ENCODE measurements at places on chromosomes 16 and 17.

GRCh38 chr16:14545346-14545884 is 84.6 kb downstream of the PARN start:
- DNase-seq: no peak

DNA sequence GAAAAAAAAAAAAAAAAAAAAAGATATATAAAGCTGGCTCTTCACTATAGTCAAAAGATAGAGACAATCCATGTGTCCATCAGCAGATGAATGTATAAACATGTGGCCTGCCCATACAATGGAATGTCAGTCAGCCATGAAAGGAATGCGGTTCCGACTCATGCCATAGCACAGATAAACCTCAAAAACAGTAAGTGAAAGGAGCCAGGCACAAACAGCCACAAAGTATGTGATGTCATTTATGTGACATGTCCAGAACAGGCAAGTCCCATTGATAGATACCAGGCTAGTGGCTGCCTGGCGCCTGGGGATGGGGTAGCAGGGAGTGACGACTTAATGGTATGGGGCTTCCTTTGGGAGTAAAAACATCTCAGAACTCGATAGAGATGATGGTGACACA is 155.7 kb downstream of the CMIP start:
- no peak for DNase-seq

DNA sequence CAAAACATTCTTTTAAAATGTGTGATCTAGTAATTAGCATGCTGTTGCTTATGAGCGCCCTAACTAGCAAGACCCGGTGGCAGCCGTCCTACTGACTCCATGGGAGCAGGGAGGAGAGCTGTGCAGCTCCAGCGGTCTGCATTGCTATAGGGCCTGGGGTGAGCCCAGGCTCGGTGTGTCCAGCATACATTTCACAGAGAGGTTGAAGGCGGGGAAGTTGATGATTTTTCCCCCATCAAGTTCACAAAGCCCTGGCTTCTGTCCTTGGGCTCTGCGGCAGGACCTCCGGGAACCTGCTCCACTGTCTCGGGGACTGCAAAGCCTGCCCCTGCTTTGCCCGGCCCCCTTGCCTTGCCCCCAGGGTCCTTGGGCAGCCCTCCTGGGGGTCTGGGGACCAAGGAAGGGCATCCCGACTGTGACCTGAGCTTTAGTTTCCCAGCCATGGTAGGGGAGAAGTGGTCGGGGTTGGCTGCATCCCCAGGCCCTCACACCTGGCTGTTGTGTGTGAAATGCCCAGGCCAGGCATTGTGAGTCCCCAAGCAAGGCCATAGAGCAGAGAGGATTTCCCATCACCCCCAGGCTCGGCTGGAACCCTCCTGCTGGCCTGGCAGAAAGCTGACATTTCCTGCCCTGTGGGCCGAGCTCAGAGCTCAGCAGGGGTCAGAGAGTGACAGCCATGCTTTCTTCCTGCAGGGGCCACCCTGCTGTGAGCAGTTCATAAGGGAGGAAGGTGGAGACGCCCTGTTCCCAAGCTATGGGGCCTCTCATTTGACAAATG is 24.8 kb downstream of the KCNJ12 start:
- DNase-seq: no peak

- DNase-seq: no peak
These were observed 23.3 kb upstream of the ERCC4 start for GRCh38 chr16:13896543-13897182.

GRCh38 chr17:68127914-68128313 is 92.4 kb downstream of the KPNA2 start:
- no peak for DNase-seq

DNA sequence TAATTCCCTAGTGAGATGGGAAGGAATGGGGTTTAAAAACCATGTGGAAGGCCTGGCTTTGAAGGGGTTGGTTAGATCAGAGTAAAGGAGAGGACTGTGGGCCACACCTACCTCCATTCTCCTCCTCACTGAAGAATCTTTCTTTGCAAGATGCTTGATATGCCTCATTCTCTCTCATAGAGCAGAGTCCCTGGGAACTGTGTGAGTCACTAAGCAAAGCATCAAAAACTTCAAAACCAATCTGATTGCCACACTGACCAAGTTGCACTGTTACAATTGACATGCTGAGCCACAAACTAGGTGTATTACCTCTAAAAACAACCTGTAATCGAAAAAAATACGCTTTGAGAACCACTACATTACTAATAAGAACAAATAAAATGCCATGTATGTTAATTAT is 2.0 kb downstream of the TUBD1 start:
- DNase-seq: no peak

- DNase-seq: no peak
These were observed 151.6 kb downstream of the CLEC16A start for GRCh38 chr16:11095935-11096334.

DNA sequence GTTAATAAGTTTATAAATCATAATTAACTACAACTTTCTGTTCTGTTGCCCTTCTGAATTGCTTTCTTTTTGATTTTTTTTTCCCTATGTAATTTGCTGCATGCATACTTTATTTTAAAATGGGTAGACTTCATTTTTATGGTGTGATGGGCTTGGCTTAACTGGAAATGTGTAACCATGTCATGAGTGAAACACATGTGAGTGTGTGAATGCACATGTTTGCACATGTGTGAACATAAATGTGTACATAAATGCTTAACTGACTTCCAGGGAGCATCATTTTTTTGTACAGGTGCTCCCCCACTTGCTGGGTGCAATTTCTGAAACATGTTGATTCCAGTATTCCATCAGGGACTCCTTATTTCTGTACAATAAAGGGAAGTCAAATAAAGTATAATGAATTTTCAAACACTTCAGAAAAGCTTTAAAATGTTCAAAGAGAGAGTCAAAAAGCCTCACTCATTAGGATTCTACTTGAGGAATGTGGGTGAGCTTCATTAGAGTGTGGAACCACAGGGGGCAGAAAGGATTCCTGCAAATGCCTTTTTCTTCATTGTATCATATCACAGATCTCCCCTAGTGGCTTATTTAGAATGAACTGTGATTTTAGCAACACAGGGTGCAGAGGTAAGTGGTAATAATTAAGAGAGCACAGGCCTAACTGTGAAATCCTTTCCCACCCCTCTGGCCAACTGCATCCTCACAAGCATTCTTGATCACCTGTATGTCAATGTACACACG is 31.7 kb upstream of the CDH11 start:
- DNase-seq: no peak

DNA sequence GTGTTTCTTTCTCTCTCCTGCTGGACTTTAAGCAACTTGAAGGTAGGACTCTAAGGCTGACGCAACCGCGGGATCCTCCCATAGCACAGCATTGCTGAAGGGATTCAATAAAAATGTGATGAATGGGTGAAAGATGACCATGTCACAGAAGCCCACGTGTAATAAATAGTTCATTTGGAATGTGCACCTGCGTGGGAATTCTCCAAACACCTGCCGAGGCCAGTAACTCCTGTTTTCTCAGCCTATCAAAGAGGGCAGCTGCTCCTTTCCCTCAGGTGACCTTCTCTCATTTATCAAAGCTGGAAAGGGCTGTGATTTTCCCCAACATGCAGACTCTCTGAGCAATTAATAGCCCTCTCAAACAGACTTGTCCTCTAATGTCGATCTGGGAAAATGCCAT is 235.7 kb downstream of the STX8 start:
- no peak for DNase-seq

GRCh38 chr17:28897769-28898526 is 415 bp upstream of the FLOT2 start:
- DNase-seq: no peak

DNA sequence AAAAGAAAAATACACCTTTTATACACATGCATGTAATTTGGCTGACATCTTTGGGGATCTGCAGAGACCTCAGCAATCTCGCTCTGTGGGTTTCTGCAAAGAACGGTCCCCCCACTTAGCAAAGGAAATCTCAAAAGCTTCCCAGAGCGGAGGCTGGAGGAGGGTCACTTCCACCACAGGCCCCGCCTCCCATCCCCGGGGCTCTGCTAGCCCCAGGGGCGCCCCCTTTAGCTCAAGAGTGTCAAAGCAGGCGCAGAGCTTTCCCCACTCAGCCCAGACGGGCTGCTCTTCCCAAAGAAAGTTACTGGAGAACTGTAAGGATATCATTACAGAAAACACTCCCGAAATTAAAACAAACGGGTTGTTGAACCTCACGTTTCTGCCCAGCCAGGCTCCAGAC is 11.4 kb downstream of the SLC13A5 start:
- no peak for DNase-seq

- DNase-seq: no peak
These were observed 26.6 kb upstream of the NLRP1 start for GRCh38 chr17:5610956-5611355.

GRCh38 chr17:78879635-78880186 is 23.3 kb downstream of the CEP295NL start:
- DNase-seq: peak; percentile 27

DNA sequence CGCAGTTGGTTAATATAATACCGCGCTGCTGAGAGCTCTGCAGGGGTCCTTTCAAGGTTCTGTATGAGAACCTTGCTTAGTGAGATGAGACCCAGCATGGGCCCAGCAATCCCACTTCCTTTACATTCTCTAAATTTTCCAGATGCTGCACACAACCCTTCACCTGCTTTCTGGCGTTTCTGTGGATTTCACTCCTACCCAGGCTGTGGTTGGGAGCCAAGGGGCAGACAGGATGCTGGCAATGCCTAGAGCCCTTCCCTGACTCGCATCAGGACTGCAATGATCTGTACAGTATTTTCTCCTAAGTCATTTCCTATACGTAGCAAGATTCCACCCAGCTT is 10.1 kb upstream of the PIPOX start:
- DNase-seq: no peak

DNA sequence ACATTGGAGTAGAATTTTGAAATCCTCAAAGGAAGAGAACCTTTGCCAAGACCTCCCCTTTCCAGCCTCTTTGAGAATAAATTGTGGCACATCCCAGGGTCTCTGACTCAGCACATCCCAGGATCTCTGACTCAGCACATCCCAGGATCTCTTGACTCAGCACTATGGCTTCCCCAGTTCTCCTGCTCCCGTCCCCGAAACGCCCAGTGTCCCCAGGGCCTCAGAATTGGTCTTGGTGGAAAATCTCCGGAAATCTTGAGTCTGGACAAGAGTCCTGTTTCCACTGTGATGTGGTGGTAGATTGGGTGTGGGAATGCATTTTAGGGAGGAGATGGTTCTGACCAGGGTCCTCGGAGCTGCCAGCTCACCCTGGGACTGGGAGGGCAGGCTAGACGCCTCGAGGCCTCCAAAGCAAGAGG is 19.2 kb downstream of the PLXDC1 start:
- no peak for DNase-seq

DNA sequence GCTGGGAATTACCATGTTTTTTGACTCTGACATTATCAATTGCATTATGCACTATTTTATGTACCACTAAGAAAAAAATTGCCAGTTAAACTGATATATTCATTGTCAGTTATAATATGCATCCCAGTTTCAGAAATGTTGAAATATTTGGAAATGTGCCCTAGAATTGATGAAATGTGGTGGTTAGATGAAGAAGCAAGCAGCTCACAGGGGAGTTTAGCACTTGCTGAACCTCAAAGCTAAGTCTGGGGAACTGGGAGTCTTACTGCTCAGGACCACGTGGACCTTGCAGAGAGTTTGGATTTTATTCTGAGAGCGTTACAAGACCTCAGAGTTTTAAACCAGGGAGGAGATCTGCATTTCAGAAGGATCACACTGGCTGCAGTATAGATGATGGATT is 67.9 kb downstream of the TNRC6C start:
- DNase-seq: no peak

GRCh38 chr16:26901983-26902382 is 164.7 kb upstream of the C16orf82 start:
- no peak for DNase-seq

DNA sequence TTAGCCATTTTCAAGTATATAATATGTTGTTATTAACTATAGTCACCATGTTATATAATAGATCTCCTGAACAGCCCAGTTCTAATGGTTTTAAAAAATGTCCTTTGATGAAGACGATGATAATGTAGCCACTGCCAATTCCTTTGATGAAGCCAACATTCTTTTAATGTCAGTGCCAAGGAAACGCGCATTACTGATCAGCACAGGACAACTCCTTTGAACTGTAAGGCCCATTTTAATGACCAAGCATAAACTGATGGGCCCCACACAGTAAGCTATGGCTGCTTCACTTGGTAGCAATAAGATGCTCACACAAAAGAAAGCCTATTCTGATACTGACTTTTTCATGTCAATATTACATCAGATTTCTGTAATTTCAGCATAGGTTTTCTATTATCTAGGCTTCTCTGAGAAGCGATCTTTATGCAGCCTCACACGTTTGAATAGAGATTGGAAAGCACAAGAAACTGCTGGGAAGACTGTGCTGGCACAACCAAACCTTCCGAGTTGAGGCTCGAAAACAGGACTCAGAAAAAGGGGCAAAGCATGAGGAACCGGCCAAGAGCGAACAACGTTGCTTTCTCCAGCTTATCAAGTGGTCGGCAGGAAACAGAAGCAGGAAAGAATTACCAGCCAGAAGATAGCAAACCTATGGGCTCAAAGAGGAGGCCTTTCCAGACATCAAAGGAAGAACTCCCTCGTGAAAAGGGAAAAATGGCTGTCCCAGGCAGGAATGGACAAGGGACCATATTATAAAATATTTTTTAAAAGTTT is 19.4 kb downstream of the ERN1 start:
- no peak for DNase-seq

GRCh38 chr16:31265329-31266245 is 5.8 kb downstream of the ITGAM start:
- DNase-seq: no peak

Data from C1 segment of cervical spinal cord (tissue), 14 donors.